ENCODE measurements at places on chromosomes 7 and 10.

DNA sequence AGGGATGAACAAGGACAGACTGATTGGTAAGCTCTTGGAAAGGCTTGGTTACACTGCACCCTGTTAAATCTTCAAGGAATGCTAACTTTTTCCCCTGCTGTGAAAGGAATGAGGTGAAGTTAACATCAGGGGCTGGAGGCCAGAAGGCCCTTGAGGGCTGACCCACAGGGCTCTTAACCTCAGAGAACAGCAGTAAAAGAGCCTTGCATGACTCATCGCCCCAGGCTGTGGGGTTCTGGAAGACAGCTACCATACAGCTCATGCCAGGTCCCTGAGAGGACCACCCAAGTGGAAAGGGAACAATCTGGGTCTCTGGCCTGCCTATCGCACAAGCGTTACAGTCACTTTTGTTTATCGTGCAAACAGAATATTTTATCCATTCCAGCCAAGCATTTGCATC is 54.4 kb downstream of the CYP2C9 start:
- DNase-seq: no peak

DNA sequence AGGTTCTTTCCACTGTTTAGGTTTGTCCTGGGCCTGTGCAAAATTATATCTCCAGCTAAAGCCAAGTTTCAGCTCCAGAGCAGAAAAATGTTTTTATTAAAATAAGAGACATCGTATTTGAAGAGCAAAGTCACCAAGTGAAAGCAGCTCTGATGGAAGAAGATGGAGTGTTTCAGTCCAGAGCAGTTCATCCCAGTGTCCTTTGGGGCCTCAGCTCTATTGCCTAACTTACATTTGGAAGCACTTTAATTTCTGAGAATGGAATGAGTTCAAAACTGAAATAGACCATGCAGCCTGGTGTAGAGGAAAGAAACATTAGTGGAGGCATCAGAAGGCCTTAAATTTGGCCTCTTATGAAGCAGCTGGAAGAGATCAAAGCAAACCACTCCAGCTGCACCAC is 545.2 kb downstream of the SORCS1 start:
- no peak for DNase-seq

DNA sequence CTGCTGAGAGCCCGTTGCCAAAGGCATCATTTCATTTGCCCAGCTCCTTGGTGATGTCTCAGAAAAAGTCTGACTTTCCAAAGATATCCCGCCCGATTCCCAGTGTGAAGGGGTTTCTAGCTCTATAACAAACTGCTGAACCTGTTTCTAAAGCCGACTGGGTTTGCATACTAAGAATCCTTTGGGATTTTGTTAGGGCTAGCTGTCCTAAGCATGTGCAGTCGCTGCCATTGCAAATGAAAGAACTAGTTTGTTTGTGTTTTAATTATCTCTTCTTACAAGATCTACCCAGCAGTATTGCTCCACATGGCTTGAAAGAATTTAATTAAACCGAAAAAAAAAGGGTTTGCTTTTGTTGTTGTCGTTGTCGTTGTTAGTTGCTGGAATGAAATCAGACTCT is 476.6 kb downstream of the GATA3 start:
- DNase-seq: no peak

GRCh38 chr7:28005075-28005846 is 175.3 kb downstream of the JAZF1 start:
- DNase-seq: no peak

- DNase-seq: no peak
These were observed 64.8 kb upstream of the PLPP4 start for GRCh38 chr10:120392245-120392644.

DNA sequence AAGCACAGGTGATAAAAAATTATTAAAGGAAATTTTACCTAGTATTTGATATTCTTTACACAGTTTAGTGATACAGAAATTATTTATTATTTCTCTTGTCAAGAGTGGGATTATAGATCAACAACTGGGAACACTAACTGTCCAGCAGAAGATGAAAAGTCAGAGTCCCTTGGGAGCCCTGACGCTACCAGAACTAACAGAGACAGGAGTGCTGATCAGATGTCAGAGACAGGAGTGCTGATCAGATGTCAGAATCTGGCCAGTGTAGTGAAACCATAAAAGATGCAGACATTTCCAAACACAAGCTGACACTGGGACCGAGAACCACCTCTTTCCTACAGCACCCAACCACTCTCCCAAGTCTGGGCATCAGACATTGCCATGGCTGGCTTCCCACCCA is 828.2 kb downstream of the TNS3 start:
- DNase-seq: no peak

DNA sequence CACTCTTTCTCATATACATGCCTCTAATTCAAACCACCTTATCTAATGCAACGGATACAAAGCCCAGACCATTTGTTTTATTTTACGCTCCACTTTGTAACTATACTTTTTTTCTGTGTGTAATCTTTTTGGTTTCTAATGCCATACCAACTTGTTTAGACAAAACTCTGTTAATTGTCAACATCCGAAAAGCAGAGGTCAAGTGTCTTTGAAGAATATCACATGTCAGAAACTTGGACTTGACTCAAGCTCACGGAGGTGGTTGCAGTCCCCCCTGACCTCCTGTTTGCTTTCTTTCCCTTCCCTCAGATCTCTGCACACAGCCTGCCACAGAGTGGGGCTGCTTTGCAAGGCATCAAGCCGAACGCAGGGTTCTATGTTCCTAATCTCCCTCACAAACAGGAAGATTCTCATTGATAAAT is 698.9 kb downstream of the PARD3 start:
- DNase-seq: peak; percentile 5

DNA sequence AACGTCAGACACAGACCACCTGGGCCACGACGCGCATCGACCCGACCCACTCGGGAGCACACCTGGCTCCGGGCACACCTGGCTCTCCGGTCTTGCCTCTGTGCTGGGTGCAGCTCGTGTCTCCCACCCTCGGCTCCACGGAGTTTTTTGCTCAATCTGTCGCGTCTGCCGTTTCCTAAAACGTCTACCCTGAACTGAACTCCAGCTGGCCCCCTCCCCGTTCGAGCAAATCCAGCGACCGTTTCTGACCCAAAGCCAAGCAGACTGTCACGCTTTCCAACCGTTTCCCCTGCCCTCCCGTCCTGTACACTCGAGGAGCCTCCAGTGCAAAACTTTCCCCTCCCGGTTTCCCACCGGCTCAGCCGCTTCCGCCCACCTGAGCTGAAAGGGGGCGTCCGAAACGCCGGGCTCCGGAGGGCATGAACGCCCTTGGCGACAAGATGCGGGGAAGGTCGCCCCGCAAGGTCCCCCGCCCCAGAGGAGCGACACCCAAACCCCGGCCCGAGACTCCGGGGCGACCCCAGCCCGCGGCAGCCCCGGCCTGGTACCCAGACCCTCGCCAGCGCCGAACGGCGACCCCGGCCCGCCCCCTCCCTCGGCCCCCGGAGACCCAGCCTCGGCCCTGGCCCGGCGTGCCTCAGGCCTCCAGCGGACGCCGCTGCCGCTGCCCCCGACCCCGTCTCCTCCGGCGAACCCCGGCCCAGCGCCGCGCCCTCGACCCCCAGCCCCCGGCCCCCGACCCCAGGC is 557 bp downstream of the CYTH3 start:
- DNase-seq: peak; percentile 18
